Adipocyte (in vitro differentiated cells): ENCODE measurements at places on chromosomes 12 and 14.
A peak's percentile ranks its signal among the peaks of the same experiment; 100 is the strongest.

GRCh38 chr14:90522571-90523191 lies 125.9 kb downstream of the CALM1 start:
- peak; percentile 13 for DNase-seq

- DNase-seq = no peak
Observed at GRCh38 chr12:26721800-26722199, 111.2 kb downstream of the ITPR2 start.

- no peak for DNase-seq
Observed at GRCh38 chr14:97328743-97329142, 531.6 kb downstream of the VRK1 start.

DNA sequence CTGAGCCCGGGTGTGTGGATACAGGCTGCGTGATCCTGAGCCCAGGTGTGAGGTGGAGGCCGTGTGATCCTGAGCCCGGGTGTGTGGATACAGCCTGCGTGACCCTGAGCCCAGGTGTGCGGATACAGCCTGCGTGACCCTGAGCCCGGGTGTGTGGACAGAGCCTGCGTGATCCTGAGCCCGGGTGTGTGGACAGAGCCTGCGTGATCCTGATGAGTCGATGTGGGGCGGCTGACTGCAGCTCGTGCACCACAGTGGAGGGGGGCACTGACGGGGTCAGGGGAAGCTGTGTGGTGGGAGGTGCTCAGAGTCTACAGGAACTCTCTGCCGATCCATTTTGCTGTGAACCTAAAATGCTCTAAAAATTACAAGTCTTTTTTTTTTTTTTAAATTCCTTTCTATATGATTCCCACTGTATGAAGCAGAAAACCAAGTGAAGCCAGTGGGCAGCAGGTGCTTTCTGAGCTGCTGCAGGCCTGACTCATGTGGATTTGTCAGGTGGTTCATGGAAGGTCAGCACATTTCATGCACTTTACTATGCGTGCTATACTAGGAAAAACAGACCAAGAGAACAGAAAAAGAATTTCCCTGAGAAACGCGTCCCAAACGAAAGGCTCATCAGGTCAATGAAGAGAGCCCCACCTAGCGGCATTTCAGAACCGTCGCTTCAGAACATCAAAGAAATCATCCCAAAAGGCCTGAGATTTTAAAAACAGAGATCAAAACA lies 19.3 kb downstream of the BRF1 start:
- peak; percentile 73 for DNase-seq

GRCh38 chr12:13154027-13154538 lies 42.4 kb upstream of the EMP1 start:
- DNase-seq = peak; percentile 77

GRCh38 chr12:112876506-112876905 lies 30.3 kb upstream of the OAS1 start:
- no peak for DNase-seq

- DNase-seq = peak; percentile 71
Observed at GRCh38 chr12:90233168-90234100, 524.8 kb upstream of the ATP2B1 start.

DNA sequence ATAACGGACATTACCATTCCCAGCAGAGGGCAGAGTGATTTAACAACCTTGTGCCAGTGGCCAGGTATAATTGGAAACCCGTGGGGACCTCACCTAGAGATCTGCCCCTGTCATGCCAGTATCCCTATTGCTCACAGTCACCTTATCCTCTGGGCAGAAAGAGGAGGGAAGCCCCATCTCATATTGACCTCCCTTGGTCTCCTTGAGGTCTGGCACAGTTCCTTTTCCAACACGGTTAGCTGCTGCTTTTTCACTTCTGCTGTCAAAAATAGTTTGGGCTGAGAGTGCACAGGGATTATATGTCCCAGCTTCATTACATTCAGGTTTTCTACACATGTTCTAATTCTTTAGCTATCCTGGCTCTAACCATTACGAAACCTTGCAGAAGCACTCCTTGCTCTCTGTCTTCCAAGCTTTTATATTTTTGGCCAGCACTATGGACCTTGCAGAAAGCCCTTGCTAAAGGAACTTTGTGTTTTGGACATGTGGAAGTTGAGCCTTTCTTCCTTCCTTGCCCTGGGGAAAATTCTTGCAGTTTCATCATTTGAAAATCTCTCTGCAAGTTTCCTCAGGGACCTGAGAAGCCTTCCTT lies 111.7 kb upstream of the MIS18BP1 start:
- DNase-seq = no peak

DNA sequence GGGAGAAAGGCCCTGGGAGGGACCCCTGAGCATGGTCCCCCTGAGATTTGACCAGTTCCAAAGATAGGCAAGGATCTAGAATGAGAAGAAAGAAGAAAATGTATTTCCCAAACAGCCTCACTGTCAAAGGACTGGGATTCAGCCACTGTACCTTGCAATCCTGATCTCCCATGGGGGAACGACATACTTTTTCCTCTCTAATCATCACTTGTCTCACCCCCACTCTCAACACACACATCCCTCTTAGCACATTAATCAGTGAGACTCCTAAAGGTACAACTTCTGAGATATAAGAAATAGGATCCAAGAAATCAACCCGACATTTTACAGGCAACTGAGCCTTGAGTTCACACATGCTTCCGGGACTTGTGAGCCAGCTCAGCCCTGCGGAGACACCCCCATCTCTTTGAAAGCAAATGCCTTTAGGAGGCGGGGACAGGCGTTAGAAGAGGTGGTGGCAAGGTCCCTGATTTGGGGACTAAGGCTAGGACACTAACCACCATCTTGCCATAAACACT lies 1.4 kb downstream of the MAP3K9 start:
- DNase-seq = no peak

GRCh38 chr14:78498062-78498595 lies 328.0 kb downstream of the NRXN3 start:
- DNase-seq = no peak

DNA sequence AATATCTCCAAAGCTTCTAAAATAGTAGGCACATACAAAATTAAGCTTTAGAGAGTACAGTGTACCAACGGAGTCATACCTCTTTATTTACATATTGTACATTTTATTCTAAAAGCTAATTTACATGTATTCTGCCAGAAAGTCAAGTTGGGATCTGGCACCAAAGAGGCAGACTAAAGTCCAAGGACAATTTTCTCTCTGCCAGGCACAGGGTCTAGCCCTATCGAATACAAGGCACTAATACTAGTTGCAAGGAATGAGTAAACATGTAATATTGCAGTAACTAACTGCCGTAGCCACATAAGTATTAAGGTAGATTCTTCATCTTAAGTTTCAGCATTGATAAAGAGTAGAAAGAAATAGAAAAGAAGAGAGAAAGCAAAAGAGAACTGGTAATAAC lies 93.9 kb downstream of the RPS6KA5 start:
- DNase-seq = no peak

DNA sequence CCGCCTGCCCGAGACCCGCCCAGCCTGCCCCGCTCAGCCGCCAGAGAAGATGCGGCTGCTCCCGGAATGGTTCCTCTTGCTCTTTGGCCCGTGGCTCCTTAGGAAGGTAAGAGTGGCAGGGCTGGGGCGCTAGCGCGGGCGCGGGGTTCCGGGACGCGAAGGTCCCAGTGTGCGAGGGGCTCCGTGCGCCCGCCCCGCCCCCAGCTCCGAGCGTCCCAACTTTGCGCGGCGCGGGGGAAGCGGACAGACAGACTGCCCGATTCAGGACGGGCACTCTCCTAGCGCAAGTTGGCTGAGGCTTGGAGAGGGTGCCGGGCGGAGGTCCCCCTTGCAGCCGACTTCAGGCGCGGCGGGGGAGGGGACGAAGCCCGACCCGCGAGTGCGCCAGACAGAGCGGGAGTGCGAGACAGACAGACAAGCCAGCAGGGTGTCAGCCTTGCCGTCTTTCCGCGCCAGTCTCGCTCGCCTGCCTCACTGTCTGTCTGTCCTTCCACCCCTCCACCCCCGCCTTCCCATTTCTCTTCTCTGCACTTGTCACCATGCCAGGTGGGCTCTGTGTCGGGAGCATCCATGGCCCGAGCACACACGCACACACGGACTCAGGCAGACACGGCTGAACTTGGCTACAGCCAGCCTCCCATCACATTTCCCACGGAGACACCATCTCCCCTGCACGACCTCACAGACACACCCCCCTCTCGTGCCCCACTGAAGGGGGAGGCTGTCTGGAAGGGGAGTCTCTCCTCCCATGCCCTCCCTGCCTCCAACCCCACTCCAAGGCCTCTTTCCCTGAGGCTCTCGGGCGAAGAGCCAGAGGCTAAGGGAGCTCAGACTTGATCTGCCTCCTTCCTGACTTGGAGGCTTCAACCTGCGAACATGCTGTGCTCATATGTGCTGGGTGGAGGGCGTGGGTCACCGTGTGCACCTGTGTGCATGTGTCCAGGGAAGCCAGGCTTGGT lies 606 bp downstream of the NXPH4 start:
- peak; percentile 70 for DNase-seq

GRCh38 chr14:35398071-35398584 lies 6.4 kb downstream of the NFKBIA start:
- DNase-seq = peak; percentile 56

- no peak for DNase-seq
Observed at GRCh38 chr14:100905166-100905565, 1.6 kb upstream of the RTL1 start.

DNA sequence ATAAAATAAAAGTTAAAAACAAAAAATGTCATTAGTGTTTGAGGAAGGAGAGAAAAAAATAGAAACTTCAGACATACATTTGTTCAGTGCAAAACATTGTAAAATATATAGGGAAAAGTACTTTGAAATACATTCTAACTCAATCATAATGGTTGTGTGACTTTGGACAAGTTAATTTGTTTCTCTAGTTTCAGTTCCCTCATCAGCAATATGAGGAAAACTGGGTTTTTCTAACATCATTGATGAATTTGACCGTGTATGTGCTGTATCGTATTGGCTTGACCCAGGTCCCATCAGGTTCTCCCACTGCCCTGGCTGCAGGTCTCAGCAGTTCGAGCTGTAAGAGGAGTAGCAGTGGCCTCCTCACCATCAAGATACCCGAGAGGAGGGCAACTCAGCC lies 173.9 kb upstream of the ATF7IP start:
- DNase-seq = no peak

GRCh38 chr12:121232163-121232562 lies 22.2 kb downstream of the P2RX4 start:
- no peak for DNase-seq

DNA sequence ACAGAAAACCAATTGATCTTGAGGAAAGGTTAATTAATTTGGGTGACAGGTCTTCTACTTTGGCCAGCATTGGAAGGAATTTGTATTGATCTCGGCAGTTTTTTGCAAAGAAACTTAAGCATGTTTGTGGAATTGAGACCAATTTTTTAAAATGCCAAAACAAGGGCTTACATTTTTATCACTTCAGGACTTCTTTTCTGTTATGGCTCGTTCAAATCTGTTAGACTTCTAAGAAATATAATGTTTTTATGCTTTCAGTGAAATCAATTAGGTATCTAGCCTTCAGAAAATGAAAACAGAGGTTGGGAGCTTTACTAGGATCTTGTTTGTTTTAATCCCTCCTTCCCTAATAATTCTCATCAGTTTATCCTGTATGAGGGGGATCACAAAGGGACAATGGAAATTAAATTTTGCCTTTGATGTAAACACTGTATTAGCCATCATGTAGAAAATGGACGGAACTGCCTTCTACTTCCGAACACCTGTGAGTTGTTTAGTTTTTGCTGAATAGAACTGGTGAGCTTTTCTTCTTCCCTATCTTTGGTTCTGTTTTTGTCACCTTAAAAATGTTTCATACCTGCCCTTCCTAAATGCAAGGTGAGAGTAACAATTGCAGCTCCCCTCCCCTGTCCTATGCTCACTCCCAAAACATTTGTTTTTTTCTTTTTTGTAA lies 7.8 kb downstream of the FOXA1 start:
- DNase-seq = no peak

GRCh38 chr12:105357162-105357691 lies 26.7 kb downstream of the C12orf75 start:
- DNase-seq = no peak

- peak; percentile 82 for DNase-seq
Observed at GRCh38 chr14:74610866-74611649, 979 bp downstream of the LTBP2 start.

DNA sequence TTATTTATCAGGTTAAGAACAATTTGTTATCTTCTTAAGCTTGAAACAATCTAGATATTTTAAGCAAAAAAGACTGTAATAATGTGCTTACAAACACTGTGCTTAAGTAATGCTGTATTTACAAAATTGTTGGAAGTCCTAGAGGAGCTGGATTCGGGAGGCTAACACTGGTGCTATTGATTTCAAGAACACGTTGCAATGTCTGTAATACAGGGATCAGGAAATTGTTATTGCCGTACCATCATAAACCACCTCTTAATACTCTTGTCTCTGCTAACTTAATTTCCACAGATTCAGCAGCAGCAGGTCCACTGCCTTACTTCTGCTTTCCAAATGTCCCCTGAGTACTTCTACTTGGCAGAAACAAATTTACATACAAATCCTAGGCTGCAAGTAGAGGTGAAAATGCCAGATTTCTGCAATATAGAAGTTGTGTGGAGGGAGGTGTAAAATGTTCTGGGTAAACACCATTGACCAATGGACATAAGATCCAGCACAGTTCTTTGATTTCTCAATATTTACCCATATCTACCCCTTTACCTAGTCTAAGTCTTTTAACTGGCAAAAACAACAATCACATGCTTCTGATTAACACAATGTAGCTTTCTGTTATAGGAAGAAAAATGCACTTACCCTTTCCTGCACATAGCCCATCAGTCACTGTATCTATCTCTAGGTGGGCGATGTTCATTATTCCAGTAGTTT lies 663.4 kb downstream of the TMTC2 start:
- no peak for DNase-seq

- DNase-seq = no peak
Observed at GRCh38 chr12:39935839-39936238, 170.0 kb downstream of the SLC2A13 start.

DNA sequence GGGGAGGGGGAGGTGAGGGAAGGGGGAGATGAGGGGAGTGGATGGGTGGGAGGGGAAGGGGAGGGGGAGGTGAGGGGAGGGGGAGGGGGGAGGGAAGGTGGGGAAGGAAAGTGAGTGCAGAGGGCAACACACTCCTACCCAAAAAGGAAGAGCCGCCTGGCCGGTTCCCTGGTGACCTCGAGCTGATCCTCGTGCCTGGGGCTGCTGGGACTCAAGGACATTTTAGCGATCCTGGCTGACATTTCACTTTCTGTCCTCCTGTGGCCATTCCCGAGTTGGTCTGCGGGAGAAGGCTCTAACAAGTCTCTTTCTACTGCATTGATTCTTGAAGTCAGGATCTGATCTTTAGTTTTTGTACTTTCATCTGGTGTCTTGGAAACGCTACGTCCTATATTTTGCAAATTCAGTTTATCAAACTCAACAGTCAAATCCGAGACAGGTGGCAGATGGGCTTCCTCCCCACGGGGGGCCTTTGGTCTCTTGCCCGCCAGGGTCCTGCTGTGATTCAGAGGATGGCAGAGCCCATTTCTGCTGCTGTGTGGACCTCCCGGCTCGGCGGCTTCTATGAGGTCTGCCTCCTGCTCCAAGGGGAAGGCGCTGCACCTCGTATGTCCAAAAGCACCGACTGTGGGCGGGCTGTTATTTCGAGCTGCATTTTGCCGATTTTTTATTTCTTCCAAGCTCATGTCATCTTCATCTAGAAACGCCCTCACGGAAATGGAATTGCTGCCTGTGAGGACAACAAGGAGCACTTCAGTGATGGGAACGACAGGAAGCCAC lies 19.1 kb downstream of the PGAM5 start:
- DNase-seq = no peak
